ENCODE measurements at places on chromosomes 11 and 22.

DNA sequence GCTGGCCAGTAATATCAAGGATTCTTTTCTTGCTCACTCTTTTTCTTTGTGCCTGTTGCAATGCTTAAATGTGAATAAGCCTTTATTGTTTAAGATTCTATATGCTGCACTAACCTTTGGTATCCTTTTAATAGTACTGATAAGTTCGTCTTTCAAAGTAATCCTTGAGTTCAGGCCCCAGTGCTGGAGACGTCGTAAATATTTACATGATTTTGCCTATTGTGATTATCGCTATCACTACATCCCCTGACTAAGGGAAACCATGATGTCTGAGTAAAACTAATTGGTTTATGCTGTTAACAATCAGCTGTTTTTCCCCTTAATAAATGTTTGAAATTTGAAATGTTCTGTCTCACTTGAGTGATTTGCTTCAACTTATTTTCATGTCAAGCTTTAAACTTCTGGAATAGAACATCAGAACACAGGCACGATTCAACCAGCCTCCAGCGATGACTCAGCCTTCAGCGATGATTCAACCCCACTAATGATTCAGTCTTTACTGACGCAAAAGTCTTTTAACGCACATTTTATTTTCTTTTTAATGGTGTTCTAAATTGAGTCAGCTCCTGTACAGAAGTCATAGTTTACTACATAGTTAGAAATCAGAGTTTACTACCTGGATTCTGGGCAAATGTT lies 3.9 kb downstream of the HTATIP2 start:
- DNase-seq = no peak

- peak; percentile 23 for DNase-seq
Measured at GRCh38 chr11:83437939-83438338, 151.8 kb upstream of the CCDC90B start.

GRCh38 chr22:50269573-50269969 lies 609 bp downstream of the MAPK11 start:
- DNase-seq = peak; percentile 38

DNA sequence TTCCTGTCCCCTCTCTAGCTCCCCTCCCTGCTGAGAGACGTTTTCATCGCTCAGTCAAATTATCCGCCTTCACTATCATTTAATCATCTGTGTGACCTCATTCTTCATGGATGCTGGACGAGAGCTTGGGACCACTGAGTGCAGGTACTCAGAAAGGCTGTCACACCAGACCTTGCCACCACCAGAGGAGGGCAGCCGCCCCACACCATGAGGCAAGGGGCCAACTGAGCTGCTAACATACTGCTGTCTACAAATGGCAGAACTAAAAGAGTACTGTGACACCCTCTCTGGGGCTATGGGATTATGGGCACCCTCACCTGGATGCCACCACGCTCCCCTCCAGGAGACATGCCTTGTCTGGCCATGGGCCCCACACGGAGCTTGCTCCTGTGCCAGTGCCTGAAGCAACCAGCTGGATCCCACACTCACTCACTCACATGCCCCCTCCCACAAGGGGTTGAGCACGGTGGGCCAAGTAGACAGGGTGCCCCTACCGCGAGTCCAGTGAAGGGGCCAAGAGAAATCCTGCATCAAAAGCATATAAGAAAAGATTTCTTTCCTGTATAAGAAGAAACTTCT lies 670.0 kb upstream of the CCDC90B start:
- DNase-seq = no peak

GRCh38 chr11:82003024-82003423 lies 730.6 kb downstream of the FAM181B start:
- no peak for DNase-seq

DNA sequence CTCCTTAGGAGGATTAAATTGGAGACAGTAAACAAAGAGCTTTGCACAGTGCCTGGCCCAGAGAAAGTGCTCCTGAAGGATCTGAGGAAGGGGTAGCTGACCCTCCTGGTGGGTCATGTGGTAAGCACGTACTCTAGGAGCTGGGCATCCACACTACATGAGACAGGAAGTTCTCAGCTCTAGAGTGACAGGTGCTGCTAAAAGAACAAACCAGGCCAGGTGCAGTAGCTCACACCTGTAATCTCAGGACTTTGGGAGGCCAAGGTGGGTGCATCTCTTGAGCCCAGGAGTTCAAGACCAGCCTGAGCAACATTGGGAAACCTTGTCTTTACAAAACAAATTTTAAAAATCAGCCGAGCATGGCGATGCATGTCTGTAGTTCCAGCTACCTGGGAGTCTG lies 13.1 kb downstream of the SLC43A1 start:
- no peak for DNase-seq

GRCh38 chr11:88377144-88377543 lies 39.6 kb upstream of the CTSC start:
- DNase-seq = no peak

- no peak for DNase-seq
Measured at GRCh38 chr11:44979543-44980399, 29.1 kb upstream of the TP53I11 start.

- no peak for DNase-seq
Measured at GRCh38 chr11:120304526-120304925, 20.6 kb upstream of the TLCD5 start.

GRCh38 chr11:44955015-44955738 lies 4.5 kb upstream of the TP53I11 start:
- peak; percentile 50 for DNase-seq

- no peak for DNase-seq
Measured at GRCh38 chr22:23227380-23227779, 47.1 kb downstream of the BCR start.

DNA sequence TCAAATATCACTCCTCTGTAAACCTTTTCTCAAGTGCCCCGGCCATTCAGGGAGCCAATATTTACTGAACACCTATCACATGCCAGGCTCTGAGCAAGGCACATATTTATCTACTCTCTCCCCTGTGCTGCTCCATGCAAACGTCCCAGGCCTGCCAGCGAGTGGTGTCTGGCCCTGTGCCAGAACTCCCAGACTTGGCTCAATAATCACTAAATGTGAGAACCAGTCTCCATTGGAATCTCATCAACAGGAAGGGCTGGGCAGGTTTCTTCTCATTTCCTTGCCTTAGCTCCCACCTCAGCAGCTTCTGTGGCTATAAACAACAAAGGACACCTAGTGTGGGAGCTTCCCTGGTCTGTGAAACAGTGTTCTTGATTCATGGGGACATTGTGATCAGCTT lies 21.7 kb downstream of the RASSF10 start:
- DNase-seq = no peak

GRCh38 chr11:64691543-64691942 lies 31.5 kb downstream of the NRXN2 start:
- DNase-seq = no peak

- DNase-seq = no peak
Measured at GRCh38 chr11:92663539-92663938, 305.9 kb upstream of the MTNR1B start.

DNA sequence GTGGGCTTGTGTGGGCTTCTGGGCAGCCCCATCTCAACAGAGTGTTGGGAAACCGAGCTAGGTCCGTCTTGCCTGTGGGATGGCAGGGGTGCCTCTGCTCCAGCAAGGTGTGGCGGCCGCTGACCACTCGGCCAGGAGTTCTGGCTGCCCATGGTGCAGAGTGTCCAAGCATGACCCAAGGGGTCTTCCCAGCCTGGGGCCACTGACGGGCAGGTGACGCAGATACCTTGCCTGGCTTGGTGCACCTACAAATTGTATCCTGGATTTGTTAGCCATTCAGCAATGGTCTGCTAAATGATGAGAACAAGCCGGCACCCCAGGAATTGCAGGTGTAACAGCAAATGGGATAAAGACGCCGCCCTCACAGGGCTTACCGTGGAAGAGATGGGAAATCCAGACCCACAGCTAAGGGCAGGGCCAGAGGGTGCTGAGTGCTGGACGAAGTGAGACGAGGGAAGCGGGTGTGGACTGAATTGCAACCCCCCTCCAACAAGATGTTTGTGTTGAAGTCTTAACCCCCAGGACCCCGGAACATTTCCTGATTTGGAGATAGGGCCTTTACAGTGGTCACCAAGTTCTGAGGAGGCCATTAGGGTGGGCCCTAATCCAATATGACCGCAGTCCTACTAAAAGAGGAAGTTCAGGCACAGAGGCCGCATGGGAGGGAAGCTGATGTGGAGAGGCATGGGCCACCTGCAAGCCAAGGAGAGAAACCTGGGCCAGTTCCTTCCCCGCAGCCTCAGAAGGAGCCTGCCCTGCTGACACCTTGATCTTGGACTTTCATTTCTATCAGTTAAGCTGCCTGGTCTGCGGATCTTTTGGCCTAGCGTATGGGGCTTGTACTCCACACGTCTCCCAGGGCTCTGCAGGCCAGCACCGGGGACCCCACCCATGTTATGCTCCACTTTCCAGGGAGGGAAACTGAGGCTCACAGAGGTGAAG lies 45.2 kb upstream of the LINC01488 start:
- DNase-seq = no peak

DNA sequence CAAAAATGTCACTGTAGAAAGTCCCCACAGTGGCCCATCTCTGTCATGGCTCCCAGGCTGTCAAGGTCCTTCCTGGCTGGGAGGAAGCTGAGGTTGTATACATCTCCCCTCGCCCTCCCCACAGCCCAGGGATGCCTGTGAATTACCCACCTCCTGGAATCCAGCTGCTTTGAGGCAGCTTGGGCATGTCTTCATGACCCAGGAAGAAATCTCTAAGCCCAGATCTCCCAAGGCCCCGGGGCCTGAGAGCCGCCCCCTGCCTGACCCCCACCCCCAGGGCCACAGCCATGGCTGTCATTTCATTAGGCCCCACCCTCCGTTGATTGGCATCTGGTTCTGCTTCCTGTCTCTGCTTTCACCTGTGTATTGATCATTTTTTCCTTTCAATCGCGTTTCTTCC lies 207.5 kb downstream of the TBC1D22A start:
- no peak for DNase-seq

- DNase-seq = no peak
Measured at GRCh38 chr22:42439821-42440674, 7.8 kb upstream of the NFAM1 start.

DNA sequence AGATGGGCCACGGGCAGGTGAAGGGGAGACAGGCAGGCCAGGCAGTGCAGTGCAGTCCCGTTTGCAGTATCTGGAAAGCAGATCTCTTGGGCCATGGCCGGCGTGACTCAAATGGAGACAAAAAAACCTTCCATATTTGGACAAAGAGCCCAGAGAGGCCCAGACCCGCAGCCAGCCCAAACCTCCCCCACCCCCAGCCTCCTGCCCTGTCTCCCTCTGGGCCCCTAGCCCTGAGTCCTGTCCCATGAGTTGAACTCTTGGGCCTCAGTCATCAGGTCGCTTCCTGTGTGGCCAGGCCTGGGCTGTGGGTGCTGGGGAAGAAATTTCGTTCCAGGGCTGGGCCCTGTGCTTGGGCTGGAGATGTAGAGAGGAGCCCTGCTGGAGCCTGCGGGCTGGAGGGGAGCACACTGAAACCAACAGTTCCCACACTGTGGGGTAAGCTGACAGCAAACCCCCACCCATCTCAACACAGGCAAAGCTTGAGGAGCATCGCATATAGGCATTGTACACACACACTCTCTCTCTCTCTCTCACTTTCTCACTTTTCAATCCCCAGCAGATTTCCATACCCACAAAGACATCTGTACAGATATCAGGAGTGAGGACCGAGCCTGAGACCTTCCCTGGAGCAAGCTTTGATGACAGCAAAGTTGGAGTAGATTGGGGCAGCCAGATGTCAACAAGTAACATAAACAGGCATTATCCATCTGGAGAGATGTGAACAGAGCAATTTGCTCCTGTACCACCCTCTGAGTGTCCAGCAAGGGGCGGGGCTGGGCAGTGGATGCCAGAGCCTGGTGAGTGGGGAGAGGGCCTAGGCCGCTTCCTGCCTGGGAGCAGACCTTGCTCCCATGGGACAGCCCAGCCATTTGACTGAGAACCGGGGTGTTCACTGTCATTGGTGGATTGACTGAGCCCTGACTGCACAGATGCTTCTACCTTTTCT lies 17.2 kb downstream of the ARHGEF17 start:
- no peak for DNase-seq

DNA sequence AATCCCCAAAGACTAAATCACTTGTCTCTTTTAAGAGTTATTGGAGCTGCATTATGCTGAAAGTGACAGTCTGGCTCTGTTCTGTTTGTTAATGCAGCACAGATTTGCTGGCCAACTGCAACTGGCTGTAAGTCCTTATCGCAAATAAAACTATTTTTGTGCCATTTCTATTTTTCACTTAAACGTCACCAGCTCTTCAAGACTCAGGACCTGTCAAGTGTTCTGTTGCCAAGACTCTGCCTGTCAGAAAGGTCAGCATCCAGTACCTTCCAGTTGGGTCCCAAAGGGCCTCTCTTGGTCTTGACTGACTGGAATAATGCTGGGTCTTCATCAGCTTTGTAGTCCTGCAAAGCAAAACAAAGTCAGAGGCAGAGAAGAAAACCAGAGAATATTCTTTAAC lies 45.6 kb downstream of the PITPNB start:
- DNase-seq = peak; percentile 58

DNA sequence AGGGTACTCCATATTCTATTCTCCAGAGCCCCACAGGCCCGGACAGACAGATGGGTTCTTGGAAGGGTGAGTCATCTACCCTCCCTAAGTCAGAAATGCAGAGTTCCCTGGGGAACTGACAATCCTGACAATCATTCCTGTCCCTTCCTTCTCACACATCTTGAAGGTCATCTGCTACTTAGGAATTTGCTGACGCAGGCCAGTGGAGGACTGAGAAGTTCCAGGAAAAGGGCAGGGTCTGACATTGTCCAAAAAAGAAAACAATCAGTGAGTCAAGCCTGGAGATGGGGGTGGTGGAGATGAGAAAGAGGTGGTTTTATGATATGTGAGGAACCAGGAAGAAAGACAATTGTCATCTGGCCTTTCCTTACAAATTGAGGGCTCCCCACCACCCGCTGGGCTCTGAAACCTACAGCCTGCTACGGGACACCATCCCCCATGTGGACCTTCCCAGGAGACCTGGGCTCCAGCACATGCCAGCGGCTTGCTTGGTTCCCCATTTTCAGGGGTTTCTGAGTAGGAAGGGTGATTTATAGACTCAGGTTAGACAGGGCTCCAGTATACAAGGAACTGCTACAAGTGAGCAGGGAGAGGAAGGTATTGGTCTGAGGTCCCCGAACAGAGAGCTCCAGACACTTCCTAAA lies 12.9 kb downstream of the CD59 start:
- DNase-seq = no peak

DNA sequence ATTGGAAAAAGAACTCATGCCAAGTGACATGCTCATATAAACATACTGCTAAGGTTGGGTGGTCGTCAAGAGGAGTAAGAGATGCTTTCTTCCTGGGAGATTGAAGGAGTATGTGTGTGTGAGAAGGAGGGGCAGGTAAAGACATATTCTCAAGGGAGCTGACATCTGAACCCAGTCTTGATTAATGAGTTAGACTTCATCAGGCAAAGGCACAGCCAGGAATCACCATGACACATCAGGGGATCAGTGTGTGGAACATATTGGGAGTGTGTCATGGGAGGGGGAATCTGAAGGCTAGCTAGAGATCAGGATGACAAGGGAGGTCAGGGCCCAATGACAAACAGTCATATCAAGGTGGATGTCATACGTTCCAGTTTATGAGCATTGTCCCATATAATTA lies 14.9 kb downstream of the CNTF start:
- DNase-seq = no peak

GRCh38 chr11:79392161-79392560 lies 48.7 kb downstream of the TENM4 start:
- peak; percentile 67 for DNase-seq

Data from eye (tissue), 1 donor.